ENCODE measurements at places on chromosomes 4 and X.

DNA sequence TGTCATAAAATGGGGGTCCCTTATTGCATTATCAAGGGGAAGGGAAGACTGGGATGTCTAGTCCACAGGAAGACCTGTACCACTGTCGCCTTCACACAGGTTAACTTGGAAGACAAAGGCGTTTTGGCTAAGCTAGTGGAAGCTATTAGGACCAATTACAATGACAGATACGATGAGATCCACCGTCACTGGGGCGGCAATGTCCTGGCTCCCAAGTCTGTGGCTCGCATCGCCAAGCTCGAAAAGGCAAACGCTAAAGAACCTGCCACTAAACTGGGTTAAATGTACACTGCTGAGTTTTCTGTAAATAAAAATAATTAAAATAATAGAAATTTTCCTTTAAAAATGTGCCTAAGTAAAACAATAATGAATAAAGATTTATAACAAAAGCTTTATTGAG lies 30.6 kb downstream of the AASDH start:
- DNase-seq: no peak

DNA sequence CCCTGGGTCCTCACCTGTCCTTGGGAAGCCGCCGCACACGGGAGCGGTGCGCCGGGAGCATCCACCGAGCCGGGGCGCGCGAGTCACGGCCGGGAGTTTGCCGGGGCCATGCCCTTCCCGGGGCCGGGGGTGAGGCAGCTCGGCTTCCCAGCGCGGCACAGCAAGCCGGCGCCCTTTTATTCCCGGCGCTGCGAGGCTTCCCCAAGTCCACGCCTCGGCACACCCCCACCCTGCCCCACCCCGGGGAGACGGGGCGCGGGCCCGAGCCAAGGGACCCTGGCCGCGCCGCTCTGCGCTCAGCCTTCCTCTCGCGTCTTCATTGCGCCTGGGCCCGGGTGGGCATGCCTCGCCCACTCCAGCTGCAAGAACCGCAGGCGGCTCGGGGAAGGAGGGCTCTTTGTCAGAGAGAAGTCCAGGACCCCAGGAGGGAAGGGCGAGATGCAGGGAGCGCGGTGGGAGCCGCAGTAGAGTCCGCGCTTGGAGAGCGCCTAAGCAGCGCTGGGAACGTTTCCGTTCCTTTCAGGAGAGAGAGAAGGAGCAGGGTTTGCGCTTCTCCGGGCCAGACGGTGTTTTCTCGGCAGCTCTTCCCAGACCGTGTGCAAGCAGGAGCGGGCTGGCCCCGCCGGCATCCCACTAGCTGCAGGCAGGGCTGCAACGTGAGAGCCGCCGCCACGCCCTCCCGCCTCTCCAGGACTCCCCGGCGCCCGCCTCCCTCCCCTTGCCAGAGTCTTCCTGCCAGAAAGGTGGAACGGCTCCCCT lies at the start of gene MXRA5:
Gene MXRA5, minus strand, starts transcription at position 152 of the 759 bp plus-strand sequence. CDS start 2,819 bp downstream, outside the sequence.
- no peak for DNase-seq

DNA sequence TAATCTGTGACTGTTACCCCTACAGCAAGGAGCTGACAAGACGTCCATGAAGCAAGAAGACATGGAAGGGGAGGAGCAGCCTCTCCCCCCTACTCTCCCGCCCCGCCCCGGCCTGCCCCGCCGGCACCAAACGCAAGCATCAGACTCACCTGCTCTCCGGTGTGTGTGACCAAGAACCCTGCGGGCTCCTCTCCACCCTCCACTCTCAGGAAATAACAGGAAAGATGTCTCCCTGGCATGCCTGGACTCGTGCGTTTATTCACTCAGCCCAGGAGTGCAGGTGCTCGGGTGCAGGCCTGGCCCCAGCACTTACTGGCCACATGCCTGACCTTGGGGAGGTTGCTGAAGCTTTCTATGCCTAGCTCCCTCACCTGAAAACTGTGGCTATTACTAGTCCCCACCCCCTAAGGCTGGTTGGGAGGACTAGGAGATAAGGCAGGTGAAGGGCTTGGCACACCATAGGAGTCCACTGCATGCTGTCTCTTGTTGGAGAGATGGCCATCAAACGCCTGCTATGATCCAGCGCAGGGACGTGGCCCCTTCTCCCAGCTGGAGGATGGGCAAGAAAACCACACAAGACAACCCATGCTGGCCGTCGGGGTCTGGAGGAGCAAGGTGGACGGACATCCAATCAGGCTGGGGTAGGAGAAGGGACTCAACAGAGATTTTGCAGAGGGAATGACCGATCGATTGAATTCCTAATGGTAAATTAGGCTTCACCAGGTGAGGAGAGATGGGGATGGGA lies 34.9 kb upstream of the CLDN24 start:
- DNase-seq: no peak

DNA sequence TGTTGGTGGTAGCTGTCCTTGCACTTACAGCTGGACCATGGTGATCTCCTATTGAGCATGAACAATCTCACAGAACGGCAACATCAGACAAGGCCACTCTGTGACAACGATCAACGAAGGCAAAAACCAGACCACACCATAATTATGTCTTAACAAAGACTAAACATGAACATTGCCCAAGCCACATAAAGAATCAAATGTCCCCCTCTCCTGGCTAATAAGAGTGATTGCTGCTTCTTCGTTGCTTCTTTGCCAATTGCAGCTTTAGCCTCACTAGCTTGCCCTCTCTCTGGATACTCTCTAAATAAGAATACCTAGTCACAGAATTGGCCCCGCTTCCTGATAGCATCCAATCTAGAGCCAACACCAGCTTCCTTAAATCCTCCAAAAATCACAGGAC lies 41.5 kb upstream of the PGRMC1 start:
- no peak for DNase-seq

DNA sequence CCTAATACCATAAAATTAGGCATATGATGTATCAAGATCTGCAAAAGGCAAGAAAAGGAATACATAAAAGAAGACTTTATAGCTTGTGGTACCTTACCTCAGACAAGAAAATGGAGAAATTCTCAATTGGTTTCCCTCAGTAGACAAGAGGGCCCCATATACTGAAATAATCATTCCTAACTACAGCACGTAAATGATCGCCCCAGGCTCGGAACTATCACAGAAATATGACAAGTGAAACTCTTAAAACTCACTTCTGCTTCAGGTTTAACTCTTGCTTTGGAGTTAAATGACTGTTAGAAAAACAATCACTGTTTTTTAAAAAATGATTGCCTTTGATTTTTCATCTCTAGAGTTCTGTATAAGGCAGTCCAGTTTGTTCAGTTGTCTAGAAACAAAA lies 38.6 kb upstream of the NAP1L5 start:
- no peak for DNase-seq

All from brain pericyte (primary cell).